ENCODE measurements at places on chromosomes 6 and 20.

GRCh38 chr6:122567034-122567433 is 43.2 kb upstream of the PKIB start:
- no peak for DNase-seq

- DNase-seq: no peak
These were observed 16.6 kb downstream of the NPEPL1 start for GRCh38 chr20:58709013-58709702.

- no peak for DNase-seq
These were observed 22.2 kb upstream of the TXLNB start for GRCh38 chr6:139313784-139314545.

GRCh38 chr20:63342561-63343459 is 18.3 kb downstream of the CHRNA4 start:
- no peak for DNase-seq

DNA sequence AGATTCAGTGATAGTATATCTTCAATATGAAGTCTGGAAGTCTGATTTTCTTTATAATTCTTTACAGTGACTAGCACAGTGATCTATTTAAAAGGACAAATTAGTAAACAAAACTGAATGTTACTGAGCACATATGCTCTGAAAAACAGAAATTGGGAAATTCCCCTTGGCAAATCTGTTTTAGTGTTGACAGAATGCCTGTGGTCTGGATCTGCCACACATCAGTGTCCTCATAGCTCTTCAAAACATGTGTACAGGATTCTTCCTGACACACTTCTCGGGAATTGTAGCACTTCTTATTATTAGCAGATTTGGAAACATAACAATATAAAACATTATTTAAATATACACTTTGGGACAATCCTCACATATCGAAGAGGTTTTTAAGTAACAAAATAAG is 354.3 kb downstream of the COL12A1 start:
- DNase-seq: no peak

All from activated gamma-delta T cell treated with Interleukin-2 at 50 U/mL for 16 hours (primary cell).